ENCODE measurements at places on chromosomes 7 and 10. TPM values are rescaled to one million over a fixed set of nuclear protein-coding genes. Genes with fewer than 3 reads are reported as not detected.

GRCh38 chr7:136339464-136339863 is 362.3 kb upstream of the MTPN start:
- no peak for DNase-seq

- no peak for DNase-seq
Observed at GRCh38 chr10:2744547-2745200, 322.7 kb upstream of the PFKP start.

HOXA3 gene
- 2.4 TPM for total RNA-seq

TUBAL3 gene
- not detected for total RNA-seq
